Cardiac ventricle fibroblast (primary cell): ENCODE measurements at places on chromosomes 2 and 18. TPM values are rescaled to one million over a fixed set of nuclear protein-coding genes. Genes with fewer than 3 reads are reported as not detected.

The VIT gene
- total RNA-seq: 10.0 and 11.9 TPM in 2 replicates

The SERPINB11 gene
- not detected in 2 replicates for total RNA-seq

The PLGLB1 gene
- 0.25 and 2.0 TPM in 2 replicates for total RNA-seq

The CROCC2 gene
- total RNA-seq: 0.12 and 0.29 TPM in 2 replicates

The ITSN2 gene
- total RNA-seq: 7.6 and 11.4 TPM in 2 replicates

The TMEM178A gene
- 0.25 and 1.0 TPM in 2 replicates for total RNA-seq

The SPP2 gene
- total RNA-seq: not detected in 2 replicates

The TTN gene
- total RNA-seq: 0.05 and 0.06 TPM in 2 replicates

The SERTAD2 gene
- 12.8 and 14.0 TPM in 2 replicates for total RNA-seq

The PRKAG3 gene
- total RNA-seq: 0.19 TPM in 1 of 2 replicates, not detected in the other

The UGT1A4 gene
- total RNA-seq: 0.34 TPM in 1 of 2 replicates, not detected in the other

The ASIC4 gene
- not detected in 2 replicates for total RNA-seq

The GNAL gene
- 1.2 and 1.5 TPM in 2 replicates for total RNA-seq

The G6PC2 gene
- not detected in 2 replicates for total RNA-seq

The PTH2R gene
- 0.34 TPM in 1 of 2 replicates, not detected in the other for total RNA-seq

The ZNF396 gene
- 0.88 and 1.1 TPM in 2 replicates for total RNA-seq

The CGREF1 gene
- 9.6 and 12.3 TPM in 2 replicates for total RNA-seq
